CD8-positive, alpha-beta memory T cell (primary cell): ENCODE measurements at places on chromosomes 1 and 21. TPM values are rescaled to one million over a fixed set of nuclear protein-coding genes. Genes with fewer than 3 reads are reported as not detected.
A peak's percentile ranks its signal among the peaks of the same experiment; 100 is the strongest.

Gene KCNA3
- polyA plus RNA-seq = 94.0 TPM

Gene DYNLT4
- not detected for polyA plus RNA-seq

Gene FAM177B
- not detected for polyA plus RNA-seq

Gene DYNLT5
- polyA plus RNA-seq = not detected

DNA sequence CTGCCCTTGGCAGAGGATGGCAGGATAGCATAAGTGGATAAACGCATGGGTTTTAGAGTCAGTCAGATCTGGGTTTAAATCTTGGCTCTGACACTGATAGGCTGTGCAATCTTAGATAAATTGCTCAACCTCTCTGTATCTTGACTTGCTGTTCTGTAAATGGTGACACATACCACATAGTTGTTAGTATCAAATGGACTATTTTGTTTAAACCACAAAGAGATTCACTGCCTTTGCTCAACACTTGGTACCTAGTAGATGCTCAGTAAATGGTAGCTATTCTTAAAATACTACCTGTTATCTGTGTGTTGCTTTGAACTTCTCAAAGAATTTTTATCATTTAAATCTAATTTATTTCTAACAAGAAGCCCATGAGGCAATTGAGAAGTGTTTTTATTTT lies 39.5 kb upstream of the A3GALT2 start:
- H3K27me3 ChIP-seq = no peaks in the 10 kb centered on the region
- H3K27ac ChIP-seq = no peak overlapping the region
- H3K4me3 ChIP-seq = no peak overlapping the region
- DNase-seq = no peak
- H3K36me3 ChIP-seq = no peaks in the 10 kb centered on the region

- no peaks in the 10 kb centered on the region for H3K36me3 ChIP-seq
- no peak overlapping the region for H3K27ac ChIP-seq
- no peak overlapping the region for H3K4me3 ChIP-seq
Measured at GRCh38 chr1:39509360-39510009, 18.0 kb downstream of the BMP8A start.

DNA sequence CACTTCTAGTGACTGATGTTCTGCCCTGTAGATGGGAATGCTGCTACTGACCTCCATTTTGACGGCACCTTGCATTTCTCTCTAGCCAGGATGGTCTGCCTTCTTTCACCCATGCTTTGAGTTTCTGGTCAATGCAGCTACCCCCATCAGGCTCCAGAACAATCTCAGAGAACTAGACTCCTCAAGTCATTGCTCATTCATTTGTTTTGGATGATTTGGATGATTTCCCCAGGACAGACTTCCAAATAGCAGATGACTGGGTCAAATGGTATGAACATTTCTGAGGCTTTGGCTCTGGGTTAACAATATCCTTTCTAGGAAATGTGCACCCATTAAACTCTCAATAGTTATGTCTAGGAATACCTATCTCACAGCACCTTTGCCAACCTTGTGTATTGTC lies 63.9 kb downstream of the CSMD2 start:
- DNase-seq = no peak
- H3K4me1 ChIP-seq = no peaks in the 10 kb centered on the region
- no peaks in the 10 kb centered on the region for H3K27me3 ChIP-seq
- H3K27ac ChIP-seq = no peak overlapping the region
- H3K4me3 ChIP-seq = no peak overlapping the region
- H3K36me3 ChIP-seq = no peaks in the 10 kb centered on the region

DNA sequence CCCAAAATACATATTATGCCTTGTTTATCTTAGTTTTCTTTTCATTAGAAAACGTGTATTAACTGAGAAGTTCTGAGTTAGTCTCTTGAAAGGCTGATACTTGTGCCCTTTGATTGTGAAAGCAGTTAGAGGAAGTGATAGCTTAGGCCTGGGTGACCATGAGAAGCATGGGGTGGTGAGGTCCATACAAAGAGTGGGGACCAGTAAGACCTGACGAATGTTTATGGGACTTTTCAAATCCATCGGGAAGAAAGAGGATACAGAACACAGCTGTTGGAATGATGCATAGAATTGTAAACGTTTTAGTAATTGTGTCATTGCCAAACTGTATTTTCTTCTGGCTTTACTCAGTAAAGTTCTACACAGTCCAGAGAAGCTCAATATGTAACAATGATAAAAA lies 259.8 kb downstream of the LMO4 start:
- H3K4me1 ChIP-seq = no peaks in the 10 kb centered on the region
- no peak overlapping the region for H3K27ac ChIP-seq
- H3K27me3 ChIP-seq = no peaks in the 10 kb centered on the region
- no peak for DNase-seq
- no peak overlapping the region for H3K4me3 ChIP-seq
- no peaks in the 10 kb centered on the region for H3K36me3 ChIP-seq

- no peak for DNase-seq
- H3K4me1 ChIP-seq = peaks cover 62% of the 10 kb centered on the region
- H3K27me3 ChIP-seq = no peaks in the 10 kb centered on the region
- H3K27ac ChIP-seq = no peak overlapping the region
Measured at GRCh38 chr1:101290119-101290921, 53.5 kb downstream of the S1PR1 start.

- DNase-seq = no peak
- no peak overlapping the region for H3K27ac ChIP-seq
- no peak overlapping the region for H3K4me3 ChIP-seq
- H3K36me3 ChIP-seq = no peaks in the 10 kb centered on the region
- no peaks in the 10 kb centered on the region for H3K4me1 ChIP-seq
Measured at GRCh38 chr1:4660917-4661594, 6.6 kb downstream of the AJAP1 start.

- H3K27ac ChIP-seq = no peak overlapping the region
- H3K4me1 ChIP-seq = no peaks in the 10 kb centered on the region
- H3K36me3 ChIP-seq = no peaks in the 10 kb centered on the region
- H3K27me3 ChIP-seq = no peaks in the 10 kb centered on the region
Measured at GRCh38 chr1:218462587-218462986, 117.5 kb downstream of the TGFB2 start.

DNA sequence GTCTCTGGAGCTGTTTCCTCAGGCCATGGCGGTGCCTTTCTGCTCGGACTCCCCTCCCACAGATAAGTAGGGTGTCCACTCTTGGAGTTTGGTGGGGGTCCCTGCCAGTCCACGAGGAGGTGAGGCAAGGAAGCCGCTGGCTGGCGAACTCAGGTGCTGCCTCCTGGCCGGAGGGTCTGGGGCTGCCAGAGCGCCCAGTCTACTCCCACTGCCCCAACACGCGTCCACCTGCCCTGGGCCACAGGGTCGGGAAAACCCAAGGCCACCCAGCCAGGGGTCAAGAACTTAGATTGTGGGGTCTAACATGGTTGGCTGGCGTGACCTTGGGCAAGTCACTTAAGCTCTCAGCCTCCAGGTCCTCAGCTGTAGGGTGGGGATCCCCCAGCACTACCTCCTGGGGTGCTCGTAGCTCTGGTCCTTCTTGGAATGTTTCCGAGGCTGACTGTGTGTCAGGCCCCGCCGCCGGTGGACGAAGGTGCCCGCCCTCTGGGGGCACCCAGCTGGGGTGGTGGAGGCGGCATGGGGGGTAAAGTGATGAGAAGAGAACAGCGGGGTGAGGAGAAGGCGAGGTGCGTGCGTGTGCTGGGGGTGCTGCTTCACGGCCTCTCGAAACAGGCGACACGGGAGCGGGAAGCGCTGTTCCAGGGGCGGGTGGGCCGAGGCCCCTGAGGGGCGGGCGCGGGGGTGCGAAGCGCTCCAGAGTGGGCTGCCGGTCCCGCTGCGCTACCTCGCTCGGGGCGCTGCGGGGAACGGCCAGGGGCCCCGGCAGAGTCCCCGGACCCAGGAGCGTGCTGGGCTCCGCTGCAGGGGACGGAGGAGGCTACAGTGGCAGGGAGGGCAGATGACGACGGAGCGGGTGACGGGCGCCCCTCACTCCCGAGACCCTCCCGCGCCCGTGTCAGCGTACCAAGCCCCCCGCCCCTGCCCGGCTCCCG lies 1.2 kb downstream of the SH2D5 start:
- peaks cover 8% of the 10 kb centered on the region for H3K27me3 ChIP-seq
- no peak overlapping the region for H3K27ac ChIP-seq
- peak overlapping the region; percentile 19 for H3K4me3 ChIP-seq
- H3K36me3 ChIP-seq = no peaks in the 10 kb centered on the region

- H3K4me3 ChIP-seq = no peak overlapping the region
- no peaks in the 10 kb centered on the region for H3K36me3 ChIP-seq
- no peak for DNase-seq
- H3K27ac ChIP-seq = no peak overlapping the region
- no peaks in the 10 kb centered on the region for H3K27me3 ChIP-seq
Measured at GRCh38 chr1:18020021-18020817, 87.4 kb upstream of the IGSF21 start.

DNA sequence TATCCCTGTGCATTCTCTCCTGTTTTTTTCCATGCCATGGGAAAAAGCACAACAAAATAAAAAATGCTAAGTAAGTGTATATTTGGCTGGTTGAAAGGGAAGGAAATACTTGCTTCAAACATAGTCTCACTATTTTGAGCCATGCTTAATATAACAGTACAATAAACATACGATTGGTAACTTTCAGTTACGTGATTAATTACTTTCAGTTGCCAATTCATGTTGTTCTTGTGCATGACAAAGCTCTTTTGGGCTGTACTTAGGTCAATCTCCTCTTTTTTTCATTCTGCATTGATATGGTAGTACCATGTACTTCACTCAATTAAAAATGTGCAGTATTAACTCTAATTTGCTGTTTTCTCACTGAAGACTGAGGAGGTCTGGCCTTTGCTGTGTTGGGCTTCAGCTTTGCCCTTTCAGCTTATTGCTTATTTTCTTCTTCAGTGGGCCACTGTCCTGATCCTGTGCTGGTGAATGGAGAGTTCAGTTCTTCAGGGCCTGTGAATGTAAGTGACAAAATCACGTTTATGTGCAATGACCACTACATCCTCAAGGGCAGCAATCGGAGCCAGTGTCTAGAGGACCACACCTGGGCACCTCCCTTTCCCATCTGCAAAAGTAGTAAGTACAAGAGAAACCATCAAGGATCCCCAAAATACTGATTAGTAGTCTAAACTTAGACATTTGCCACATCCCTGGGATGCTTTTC lies 2.7 kb downstream of the C4BPB start:
- H3K27ac ChIP-seq = no peak overlapping the region
- no peak overlapping the region for H3K4me3 ChIP-seq
- H3K36me3 ChIP-seq = no peaks in the 10 kb centered on the region
- H3K27me3 ChIP-seq = no peaks in the 10 kb centered on the region
- no peak for DNase-seq

DNA sequence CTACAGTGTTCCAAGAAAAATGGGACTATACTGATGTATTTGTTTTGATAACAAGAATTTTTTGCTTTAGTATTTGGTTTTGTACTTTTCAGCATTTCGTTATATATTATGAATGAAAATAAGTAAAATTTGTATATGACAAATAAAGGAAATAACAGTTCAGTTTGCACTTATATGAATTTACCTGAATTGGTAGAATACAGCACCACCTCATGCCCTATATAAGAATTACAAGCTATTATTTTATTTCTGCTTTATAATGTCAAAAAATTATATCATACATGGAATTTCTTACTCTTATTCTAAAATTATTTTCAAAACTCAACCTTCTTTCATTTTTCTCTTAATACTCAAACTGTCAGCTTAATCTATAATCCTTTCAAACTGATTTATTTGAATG lies 14.6 kb downstream of the EFCAB7 start:
- H3K27me3 ChIP-seq = no peaks in the 10 kb centered on the region
- no peak overlapping the region for H3K27ac ChIP-seq
- peaks cover 4% of the 10 kb centered on the region for H3K36me3 ChIP-seq
- no peaks in the 10 kb centered on the region for H3K4me1 ChIP-seq
- H3K4me3 ChIP-seq = no peak overlapping the region

DNA sequence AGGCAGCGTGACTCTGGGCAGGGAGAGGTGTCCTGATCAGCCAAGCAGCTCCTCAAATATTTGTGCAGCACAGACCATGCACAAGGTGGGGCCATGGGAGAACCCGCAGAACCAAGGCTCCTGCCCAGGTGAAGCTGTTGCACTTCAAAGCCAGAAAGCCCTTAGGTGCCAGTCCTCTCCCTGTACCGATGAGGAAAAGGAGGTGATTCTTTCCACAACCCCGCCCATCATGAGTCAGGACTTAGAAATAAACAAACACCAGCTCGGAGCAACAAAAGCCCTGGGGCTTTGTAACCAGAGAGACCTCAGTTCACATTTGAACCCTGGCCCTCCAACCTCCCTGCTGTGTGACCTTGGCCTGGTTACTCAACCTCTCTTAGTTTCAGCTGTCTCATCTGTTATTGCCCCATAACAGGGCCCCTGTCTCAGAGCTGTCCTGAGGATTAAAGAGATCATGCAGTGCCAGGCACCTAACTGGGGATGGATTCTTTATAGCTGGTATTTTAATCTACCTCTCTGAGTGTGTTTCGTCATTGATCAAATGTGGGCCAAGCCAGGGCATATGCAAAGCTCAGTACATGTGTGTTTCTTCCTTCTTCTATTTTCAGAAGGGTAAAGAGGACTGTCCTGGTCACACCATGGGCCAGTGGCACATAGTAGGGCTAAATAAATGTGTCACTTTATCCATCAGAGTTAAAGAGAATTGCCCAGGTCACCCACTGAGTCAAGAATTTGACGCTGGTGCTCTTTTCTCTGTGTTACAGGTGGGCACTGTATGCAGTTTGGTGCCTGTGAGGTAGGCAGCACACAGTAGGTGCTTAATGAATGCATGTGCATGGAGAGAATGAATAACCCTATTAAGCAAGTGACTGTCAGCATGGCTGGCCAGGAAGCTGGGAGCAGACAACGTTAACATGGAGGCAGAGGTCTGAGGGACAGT lies 1.4 kb downstream of the LDLRAD1 start:
- H3K27ac ChIP-seq = no peak overlapping the region
- H3K4me1 ChIP-seq = no peaks in the 10 kb centered on the region
- no peak for DNase-seq

- no peaks in the 10 kb centered on the region for H3K27me3 ChIP-seq
- no peak overlapping the region for H3K4me3 ChIP-seq
- no peak overlapping the region for H3K27ac ChIP-seq
- H3K4me1 ChIP-seq = no peaks in the 10 kb centered on the region
- no peaks in the 10 kb centered on the region for H3K36me3 ChIP-seq
Measured at GRCh38 chr1:76336931-76337371, 262.4 kb downstream of the ST6GALNAC3 start.

GRCh38 chr1:79460773-79461436 lies 454.4 kb upstream of the ADGRL4 start:
- no peak overlapping the region for H3K4me3 ChIP-seq
- H3K36me3 ChIP-seq = no peaks in the 10 kb centered on the region
- no peaks in the 10 kb centered on the region for H3K4me1 ChIP-seq
- H3K27me3 ChIP-seq = no peaks in the 10 kb centered on the region
- no peak for DNase-seq

GRCh38 chr1:221376286-221376685 lies 365.6 kb downstream of the DUSP10 start:
- no peak overlapping the region for H3K27ac ChIP-seq
- no peaks in the 10 kb centered on the region for H3K4me1 ChIP-seq
- H3K27me3 ChIP-seq = no peaks in the 10 kb centered on the region
- H3K4me3 ChIP-seq = no peak overlapping the region

- H3K27ac ChIP-seq = no peak overlapping the region
- H3K36me3 ChIP-seq = no peaks in the 10 kb centered on the region
- H3K27me3 ChIP-seq = no peaks in the 10 kb centered on the region
Measured at GRCh38 chr1:115906627-115907026, 65.7 kb upstream of the NHLH2 start.
